ENCODE measurements at places on chromosomes 2 and 18.

DNA sequence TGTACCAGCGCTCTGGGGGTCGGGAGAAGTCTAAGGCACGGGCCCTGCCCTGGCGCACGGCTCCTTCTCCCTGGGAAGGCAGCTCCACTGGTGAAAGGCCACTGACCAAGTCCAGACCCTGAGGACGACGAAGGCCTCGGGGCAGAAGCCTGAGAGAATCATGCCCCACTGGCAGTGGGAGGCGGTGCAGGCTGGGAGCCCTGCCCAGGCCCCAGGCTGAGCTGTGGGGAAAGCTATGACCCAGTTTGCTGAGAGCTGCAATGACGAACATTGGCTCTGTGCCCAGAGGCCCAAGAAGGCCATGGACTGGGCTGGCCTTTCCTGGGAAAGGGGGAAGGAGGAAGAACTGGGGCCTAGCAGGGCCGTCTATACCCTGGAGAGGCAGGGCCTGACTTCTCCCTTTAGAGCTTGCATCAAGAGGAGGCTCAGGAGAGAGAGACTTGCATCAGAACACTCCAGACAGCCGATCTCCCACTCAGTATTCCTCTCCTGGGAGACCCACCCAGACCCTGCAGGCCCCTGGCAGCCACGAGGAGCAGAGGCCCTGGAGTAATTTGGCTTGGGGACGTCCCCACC is 32.9 kb downstream of the HS1BP3 start:
- DNase-seq: peak; percentile 98

GRCh38 chr2:96831679-96832078 is 12.1 kb downstream of the ANKRD23 start:
- DNase-seq: no peak

DNA sequence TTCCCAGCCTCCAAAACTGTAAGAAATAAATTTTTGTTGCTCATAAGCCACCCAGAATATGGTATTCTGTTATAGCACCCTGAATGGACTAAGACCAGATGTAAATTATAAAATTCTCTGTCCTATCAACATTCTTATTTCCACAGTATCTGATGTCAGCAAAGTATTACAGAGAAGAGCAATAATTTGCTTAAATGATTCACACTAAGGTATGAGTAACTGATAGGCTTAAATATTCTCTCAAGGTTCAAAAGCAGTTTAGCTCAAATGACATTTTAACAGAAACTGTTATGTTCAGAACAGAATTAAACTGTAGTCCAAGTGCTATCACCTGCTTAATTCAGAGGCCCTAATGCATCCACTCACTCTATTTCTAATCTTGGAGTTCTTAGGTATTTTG is 12.8 kb downstream of the SESTD1 start:
- DNase-seq: no peak

- peak; percentile 63 for DNase-seq
These were observed 32.5 kb upstream of the FOSL2 start for GRCh38 chr2:28360058-28360717.

GRCh38 chr2:9773903-9774239 is 69.4 kb upstream of the TAF1B start:
- DNase-seq: no peak

DNA sequence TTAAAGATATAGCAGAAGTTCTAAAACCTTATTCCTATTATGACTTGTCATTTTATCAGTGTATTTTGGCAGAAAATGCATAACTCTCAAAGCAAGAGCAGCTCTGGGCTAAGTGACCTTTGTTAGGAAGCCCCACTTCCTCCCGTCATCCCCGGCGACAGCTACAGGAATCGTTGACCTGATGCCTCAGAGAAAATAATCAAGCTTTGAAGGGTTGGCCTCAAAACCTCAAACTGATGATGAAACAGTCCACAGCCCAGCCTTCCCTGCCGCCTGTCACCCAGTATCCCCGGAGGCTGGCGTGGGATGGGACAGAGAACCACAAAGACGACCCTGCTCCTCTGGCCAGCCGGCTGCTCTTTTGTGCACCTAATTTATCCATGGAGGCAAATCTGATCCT is 65.3 kb downstream of the KCNF1 start:
- peak; percentile 60 for DNase-seq

- DNase-seq: peak; percentile 17
These were observed 128.9 kb upstream of the CELF4 start for GRCh38 chr18:37694516-37694915.

- no peak for DNase-seq
These were observed 88.3 kb upstream of the MBOAT2 start for GRCh38 chr2:9091811-9092210.

DNA sequence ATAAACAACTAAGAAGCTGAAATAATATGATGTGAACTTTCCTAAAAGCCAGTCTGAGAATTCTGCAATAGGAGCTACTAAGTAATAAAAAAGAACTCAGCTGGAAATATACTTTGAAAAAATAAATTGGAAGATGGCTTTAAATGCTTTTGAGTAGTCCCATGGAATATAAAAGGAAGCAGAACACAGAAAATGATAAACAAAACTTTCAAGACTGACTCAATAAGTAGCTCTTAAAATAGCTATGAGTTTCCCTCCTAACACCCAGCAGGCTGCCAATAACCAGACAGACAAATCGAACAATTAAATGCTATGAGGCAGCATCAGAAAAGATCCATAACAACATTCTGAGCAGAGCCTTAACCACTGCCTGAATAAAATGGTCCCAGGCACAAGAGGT is 319.9 kb downstream of the DPP10 start:
- no peak for DNase-seq

- DNase-seq: no peak
These were observed 72.8 kb upstream of the DSEL start for GRCh38 chr18:67589325-67589724.

DNA sequence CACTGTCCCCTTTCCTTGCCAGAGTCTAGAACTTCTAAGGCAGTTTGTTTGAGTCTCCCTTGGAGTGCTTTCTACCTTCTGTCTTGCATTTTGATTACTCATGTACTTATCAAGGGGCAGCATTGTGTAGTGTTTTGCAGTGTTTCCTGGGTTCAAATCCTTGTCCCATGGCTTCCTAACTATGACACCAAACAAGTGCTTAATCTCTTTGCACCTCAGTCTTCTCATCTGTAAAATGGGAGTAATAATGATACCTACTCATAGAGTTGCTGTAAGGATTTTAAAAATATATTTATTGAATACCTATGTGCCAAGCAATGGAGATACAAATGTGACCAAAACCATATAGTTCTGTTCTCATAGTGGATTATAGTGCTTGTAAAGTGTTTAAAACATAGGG is 105.5 kb upstream of the PKDCC start:
- DNase-seq: no peak

DNA sequence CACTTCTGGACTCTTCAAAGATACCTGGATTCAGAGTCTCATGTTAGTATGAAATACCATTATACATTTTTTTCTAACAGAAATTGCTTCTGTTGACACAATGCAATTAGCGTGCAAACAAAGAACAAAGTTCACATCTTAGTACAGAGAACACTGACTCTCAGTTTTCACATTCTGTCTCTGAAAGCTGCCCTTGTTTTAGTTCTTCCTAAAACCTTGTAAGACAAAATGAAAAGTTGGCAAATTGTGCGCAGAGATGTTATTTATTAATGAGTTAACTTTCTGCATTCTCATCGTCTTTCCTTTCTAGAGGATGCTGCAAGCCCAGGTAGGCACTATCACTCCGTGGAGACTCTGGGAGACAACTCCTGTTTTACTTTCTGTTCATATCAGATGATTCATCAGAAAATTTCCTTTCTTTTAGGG is 377.3 kb upstream of the POU3F3 start:
- DNase-seq: no peak

GRCh38 chr2:99354070-99354469 is 16.9 kb downstream of the EIF5B start:
- no peak for DNase-seq

- no peak for DNase-seq
These were observed 60.3 kb upstream of the RBM44 start for GRCh38 chr2:237738255-237738654.

- DNase-seq: no peak
These were observed 74.0 kb downstream of the MYO1B start for GRCh38 chr2:191319186-191319585.

DNA sequence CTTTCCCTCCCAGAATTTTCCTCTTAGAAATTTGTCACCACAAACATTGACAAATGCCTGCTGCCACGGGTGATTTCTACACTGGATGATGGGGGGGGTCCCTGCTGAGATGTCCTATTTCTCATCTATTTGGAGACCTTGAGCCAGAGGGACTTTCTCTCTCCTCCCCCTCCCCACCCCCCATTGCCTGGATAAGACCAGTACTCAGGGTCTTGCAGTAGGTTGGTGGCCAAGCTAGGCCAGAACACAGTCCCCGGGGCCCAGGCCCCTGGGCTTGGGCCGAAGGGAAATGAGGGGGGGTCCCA is 560 bp upstream of the DUSP2 start:
- no peak for DNase-seq

- no peak for DNase-seq
These were observed 160.0 kb upstream of the ZEB2 start for GRCh38 chr2:144679942-144680341.

GRCh38 chr18:75167759-75168618 is 41.0 kb downstream of the PTGR3 start:
- DNase-seq: no peak

- DNase-seq: peak; percentile 89
These were observed 61.3 kb downstream of the LONRF2 start for GRCh38 chr2:100260712-100261620.

DNA sequence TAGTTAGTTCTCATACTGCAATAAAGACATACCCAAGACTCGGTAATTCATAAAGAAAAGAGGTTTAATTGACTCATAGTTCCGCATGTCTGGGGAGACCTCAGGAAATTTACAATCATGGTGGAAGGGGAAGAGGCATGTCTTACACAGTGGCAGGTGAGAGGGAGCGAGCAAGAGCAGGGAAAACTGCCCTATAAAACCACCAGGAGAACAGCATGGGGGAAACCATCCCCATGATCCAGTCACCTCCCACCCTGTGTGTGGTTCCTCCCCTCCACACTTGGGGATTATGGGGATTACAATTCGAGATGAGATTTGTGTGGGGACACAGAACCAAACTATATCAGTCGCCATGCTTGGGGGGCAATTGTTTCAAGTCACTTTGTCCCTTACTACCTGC is 1.1 kb upstream of the SSB start:
- no peak for DNase-seq

DNA sequence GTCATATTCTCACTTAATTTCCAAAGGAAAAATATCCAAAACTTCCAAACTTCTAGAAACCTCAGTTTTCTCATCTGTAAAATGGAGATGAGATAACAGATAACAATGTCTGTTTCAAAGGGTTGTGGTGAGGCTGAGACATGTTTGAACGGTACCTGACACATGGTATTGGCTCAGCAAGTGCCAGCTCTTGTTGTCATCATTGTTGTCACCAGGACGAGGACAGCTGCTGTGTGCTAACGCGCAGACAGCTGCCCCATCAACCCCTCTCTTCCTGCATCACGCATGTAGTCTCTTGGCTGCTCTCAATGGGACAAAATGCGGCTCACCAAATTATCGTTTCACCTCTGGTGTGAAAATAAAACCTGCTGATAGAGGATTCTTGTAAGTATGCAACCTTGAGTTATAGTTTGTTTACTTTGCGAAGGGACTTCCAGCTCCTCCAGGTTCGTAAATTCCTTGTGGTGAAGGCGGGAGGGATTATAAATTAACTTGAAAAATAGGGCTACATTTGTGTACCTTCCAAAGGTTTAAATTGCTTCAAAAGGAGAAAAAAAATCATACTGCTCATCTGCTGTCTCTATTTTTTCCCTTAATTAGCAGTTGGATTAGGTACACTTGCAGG is 605.4 kb downstream of the BCL11A start:
- no peak for DNase-seq

GRCh38 chr2:39994151-39994550 is 215.1 kb upstream of the THUMPD2 start:
- no peak for DNase-seq

DNA sequence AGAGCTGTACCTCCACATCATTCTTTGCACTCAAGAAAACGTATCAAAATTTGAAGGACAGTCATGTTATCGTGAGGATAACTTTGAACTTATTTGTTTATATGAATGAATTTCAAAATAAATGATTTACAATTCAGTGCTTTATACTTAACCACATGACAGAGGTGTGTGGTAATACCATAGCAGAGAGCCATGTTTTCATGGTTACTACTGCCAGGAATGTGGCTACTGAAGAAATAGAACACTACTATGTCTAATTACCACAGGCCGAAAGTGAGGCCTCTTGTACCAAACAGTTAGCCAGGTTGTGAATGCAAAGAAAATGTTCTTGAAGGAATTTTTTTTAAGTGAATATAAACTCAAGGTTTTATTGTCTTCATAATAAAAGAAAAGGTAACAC is 49.2 kb downstream of the AAK1 start:
- DNase-seq: no peak

- no peak for DNase-seq
These were observed 18.9 kb downstream of the SMAD7 start for GRCh38 chr18:48931680-48932461.

GRCh38 chr2:73922681-73923080 is 4.0 kb upstream of the DGUOK start:
- no peak for DNase-seq

GRCh38 chr2:207515671-207516070 is 14.1 kb upstream of the CREB1 start:
- DNase-seq: no peak

DNA sequence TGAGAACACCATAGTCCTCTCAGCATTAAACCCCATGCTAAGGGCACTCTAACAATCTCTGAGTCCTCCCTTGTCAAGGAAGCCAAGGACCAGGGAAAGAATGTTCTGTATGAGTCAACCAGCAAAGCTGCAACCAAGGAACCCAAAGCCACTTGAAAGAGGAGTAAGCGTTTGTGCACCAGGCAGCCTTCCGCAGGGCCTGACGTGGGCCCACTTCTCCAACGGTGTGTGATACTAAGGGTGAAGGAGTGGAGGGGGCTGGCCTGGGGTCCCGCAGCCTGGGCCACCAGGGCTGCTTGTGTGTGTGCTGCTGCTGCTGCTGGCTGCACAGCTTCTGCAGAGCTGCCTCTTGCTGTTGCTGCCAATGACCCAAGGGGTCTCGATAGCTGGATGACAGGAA is 30.1 kb upstream of the GALNT14 start:
- DNase-seq: no peak

All from suppressor macrophage (primary cell).